GM23338 (cell line): ENCODE measurements at places on chromosomes 6 and 20. TPM values are rescaled to one million over a fixed set of nuclear protein-coding genes. Genes with fewer than 3 reads are reported as not detected.

Gene RAET1E
- not detected in 2 replicates for total RNA-seq

Gene PSORS1C2
- not detected in 2 replicates for total RNA-seq

Gene PDYN
- total RNA-seq, result 0.24 and 0.47 TPM in 2 replicates

Gene SLC17A3
- total RNA-seq, result 0.27 TPM in 1 of 2 replicates, not detected in the other

Gene PSORS1C1
- 0.16 TPM in 1 of 2 replicates, not detected in the other for total RNA-seq

- no peak for DNase-seq
Observed at GRCh38 chr20:16061351-16061750, 511.9 kb downstream of the KIF16B start.

GRCh38 chr6:149834513-149835481, 29.4 kb downstream of the LRP11 start:
- peak; percentile 81 for DNase-seq

- no peak for DNase-seq
Observed at GRCh38 chr6:165091121-165091785, 218.2 kb downstream of the C6orf118 start.

DNA sequence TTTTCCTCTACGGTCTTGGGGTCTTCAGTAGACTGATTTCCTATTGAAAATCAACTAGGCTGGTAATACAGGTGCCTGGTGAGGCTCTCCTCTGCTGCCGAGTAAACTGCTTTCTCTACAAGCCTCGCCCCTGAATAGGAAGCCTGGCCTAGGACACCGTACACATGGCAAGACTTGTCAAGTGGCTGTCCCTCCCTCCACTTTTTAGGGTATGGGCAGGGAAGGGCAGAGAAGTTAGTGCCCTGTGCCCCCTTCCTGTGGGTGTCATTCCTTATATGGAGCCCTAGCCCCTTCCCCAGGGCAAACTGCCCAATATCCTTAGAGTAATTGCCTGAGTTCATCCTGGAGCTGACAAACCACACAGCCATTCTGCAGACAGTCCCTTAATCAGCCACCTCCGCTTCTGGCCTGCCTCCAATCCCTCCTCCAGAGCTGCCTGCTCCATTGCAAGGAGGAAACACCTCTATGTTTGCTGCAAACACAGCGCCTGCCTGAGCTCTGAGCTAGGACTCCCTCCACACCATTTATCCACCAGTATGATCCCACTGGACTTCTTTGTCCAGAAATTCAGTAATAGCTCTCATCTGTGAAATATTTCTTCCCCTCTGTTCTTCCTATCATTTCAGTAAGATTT, 93.1 kb downstream of the CHD6 start:
- no peak for DNase-seq

GRCh38 chr20:17494201-17494600, 37.0 kb downstream of the BFSP1 start:
- DNase-seq, result no peak

DNA sequence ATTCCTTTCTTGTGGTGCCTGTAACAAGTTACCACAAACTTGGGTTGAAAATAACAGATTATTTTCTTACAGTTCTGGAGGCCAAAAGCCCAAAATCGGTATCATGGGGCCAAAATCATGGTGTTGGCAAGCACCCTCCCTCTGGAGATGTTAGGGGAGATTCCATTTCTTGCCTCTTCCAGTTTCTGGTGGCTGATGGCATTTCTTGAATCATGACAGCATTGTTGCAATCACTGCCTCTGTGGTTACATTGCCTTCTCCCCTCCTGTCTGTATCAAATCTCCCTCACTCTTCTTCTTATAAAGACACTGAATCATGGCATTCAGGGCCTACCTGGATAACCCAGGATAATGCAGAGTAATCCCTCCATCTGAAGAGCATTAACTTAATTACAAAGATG, 17.9 kb upstream of the TENT5A start:
- DNase-seq, result no peak

DNA sequence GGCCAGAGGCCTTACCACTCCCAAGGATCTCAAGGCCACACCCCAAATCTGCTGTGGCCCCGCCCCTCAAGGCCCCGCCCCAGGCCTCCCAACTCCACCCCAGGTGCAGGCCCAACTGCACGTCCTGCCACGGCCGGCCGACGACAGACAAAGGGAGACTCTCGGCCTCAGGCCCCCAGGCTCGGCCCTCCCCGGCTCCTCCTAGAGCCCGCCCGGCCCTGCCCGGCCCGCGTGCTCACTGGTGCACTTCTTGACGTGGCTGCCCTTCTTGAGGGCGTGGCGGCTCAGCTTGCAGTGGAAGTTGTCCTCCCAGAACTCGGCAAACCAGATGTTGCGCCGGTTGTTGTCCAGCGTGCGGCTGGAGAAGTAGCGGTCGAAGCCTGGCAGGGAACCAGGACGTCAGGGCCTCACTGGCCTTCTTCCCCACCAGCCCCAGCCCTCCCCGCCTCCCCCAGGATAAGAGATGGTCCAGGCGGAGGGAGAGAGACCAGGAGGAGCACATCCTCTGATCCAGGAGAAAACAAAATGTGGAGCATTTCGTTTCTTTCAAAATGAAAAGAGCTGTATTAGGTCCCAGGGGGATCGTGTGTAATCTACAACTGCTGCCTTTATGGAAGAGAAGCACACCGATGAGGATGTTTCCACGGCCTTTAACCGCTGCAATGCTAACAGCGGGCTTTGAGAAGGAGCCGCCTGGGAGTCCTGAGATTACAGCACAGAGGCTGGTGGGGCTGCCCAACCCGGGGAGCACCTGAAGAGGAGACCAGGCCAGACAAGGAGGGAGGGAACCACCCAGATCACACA, 89.4 kb downstream of the GRM4 start:
- DNase-seq, result peak; percentile 91

GRCh38 chr6:53309059-53309900, 39.5 kb downstream of the ELOVL5 start:
- DNase-seq, result no peak

DNA sequence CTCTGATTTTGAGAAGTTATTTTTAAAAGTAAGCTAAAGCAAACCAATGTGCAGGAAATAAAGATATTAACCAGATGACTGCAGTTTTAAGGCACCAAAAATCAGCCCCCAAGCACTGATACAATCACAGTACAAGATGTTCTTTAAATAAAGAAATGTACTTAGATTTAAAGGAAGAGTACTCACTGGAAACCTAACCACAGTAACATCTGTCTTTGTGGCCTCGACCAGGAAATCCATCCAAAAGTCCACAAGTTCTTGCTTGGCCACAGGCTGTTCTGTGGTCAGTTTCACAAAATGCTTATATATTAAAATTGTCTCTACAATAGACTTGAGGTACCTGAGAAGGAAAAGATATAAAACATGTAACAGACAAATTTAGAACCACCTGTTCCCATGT, 105.9 kb upstream of the MAP7 start:
- DNase-seq, result no peak

- peak; percentile 54 for DNase-seq
Observed at GRCh38 chr20:44643596-44644229, 7.8 kb downstream of the ADA start.
